Left lobe of liver (tissue), 2 donors: ENCODE measurements at places on chromosomes 16 and 17. TPM values are rescaled to one million over a fixed set of nuclear protein-coding genes. Genes with fewer than 3 reads are reported as not detected.

SBK1 gene
- total RNA-seq = 0.33 TPM

EVPL gene
- 0.53 TPM for total RNA-seq

- no peak for DNase-seq
Measured at GRCh38 chr16:11181242-11181898, 74.6 kb downstream of the SOCS1 start.

- no peak for DNase-seq
Measured at GRCh38 chr16:1895949-1896675, 22.1 kb downstream of the HS3ST6 start.

- no peak for DNase-seq
Measured at GRCh38 chr16:3022208-3022683, 1.5 kb downstream of the HCFC1R1 start.

DNA sequence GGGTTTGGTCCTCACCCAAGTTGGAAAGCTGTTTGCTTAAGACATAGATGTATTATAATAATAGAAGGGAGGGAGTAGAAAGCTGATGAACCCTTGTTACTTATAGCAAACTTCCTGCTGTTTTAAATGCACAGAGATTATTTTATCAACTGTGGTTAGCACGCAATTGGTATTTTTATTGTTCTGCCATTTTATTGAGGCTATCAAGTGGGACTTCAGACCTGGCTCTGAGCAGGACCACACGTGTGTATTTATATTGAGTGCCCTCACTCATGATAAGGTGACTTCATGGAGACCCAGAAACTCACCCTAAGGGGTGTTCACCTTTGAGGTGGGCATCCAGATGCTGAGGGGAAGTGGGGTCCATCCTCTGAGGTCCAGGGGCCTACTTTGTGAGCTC, 17.0 kb downstream of the KLHL36 start:
- DNase-seq = no peak
